T-cell (primary cell): ENCODE measurements at places on chromosomes 2 and 18.
A peak's percentile ranks its signal among the peaks of the same experiment; 100 is the strongest.

GRCh38 chr18:26460449-26461091, 87.8 kb downstream of the KCTD1 start:
- no peaks in the 10 kb centered on the region for H3K27me3 ChIP-seq
- DNase-seq: no peak
- no peak overlapping the region for H3K4me3 ChIP-seq
- H3K36me3 ChIP-seq: no peaks in the 10 kb centered on the region
- no peak overlapping the region for H3K27ac ChIP-seq

GRCh38 chr2:132627536-132627935, 42.5 kb downstream of the LYPD1 start:
- no peaks in the 10 kb centered on the region for H3K4me1 ChIP-seq
- H3K27me3 ChIP-seq: no peaks in the 10 kb centered on the region
- no peak overlapping the region for H3K4me3 ChIP-seq
- H3K27ac ChIP-seq: no peak overlapping the region
- no peaks in the 10 kb centered on the region for H3K36me3 ChIP-seq

GRCh38 chr18:28884304-28884703, 707.4 kb upstream of the CDH2 start:
- H3K27ac ChIP-seq: no peak overlapping the region
- no peak overlapping the region for H3K4me3 ChIP-seq
- DNase-seq: no peak

GRCh38 chr2:190533968-190534309, 583 bp downstream of the NEMP2 start:
- H3K27me3 ChIP-seq: no peaks in the 10 kb centered on the region
- peaks cover 35% of the 10 kb centered on the region for H3K4me1 ChIP-seq
- peak overlapping the region; percentile 99 for H3K27ac ChIP-seq
- peak; percentile 53 for DNase-seq

GRCh38 chr2:204871231-204871953, 326.1 kb downstream of the PARD3B start:
- peaks cover 30% of the 10 kb centered on the region for H3K4me1 ChIP-seq
- no peak overlapping the region for H3K4me3 ChIP-seq
- no peaks in the 10 kb centered on the region for H3K36me3 ChIP-seq
- H3K27ac ChIP-seq: no peak overlapping the region
- no peaks in the 10 kb centered on the region for H3K27me3 ChIP-seq

DNA sequence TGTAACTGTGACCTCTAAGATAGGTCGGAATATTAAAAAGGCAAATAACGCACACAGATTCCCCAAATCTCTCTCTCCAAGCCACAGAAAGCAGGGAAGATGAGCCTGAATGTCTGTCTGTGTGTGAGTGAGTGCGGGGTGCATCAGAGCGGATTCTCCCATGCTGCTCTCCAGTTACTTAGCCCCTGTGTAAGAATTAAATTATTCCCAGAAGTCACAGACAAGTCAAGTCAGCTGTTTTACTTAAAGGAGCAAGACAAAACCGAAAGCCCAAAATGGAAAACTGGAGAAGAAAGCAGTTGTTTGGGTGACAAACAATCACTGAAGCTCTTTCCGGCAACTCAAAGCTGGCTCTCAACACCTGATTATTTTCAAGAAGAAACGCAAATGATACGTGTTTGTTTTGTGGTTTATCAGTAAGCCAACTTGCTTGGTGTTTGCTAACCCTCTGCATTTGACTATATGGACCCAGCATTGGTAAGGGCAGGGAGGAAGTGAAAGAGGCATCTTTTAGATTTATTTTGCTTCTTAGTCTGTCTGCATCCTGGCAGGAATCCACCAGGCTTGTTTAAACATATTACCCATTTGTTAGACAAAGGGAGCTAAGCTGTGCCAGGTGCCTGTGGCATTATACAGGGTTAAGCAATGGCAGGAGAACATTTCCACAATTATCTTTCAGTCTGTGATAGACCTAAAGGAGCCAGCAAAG, 121.5 kb upstream of the CREB1 start:
- H3K27ac ChIP-seq: no peak overlapping the region
- no peaks in the 10 kb centered on the region for H3K4me1 ChIP-seq
- H3K27me3 ChIP-seq: no peaks in the 10 kb centered on the region
- DNase-seq: no peak
- H3K4me3 ChIP-seq: no peak overlapping the region

- DNase-seq: no peak
- H3K4me3 ChIP-seq: no peak overlapping the region
- H3K4me1 ChIP-seq: no peaks in the 10 kb centered on the region
- no peaks in the 10 kb centered on the region for H3K27me3 ChIP-seq
- peaks cover 2% of the 10 kb centered on the region for H3K36me3 ChIP-seq
Measured at GRCh38 chr2:175929850-175930249, 72.2 kb downstream of the LNPK start.

GRCh38 chr2:23347471-23348092, 37.4 kb upstream of the KLHL29 start:
- no peak for DNase-seq
- no peak overlapping the region for H3K27ac ChIP-seq
- no peak overlapping the region for H3K4me3 ChIP-seq
- peaks cover 39% of the 10 kb centered on the region for H3K27me3 ChIP-seq

- no peaks in the 10 kb centered on the region for H3K4me1 ChIP-seq
- H3K27me3 ChIP-seq: no peaks in the 10 kb centered on the region
- H3K27ac ChIP-seq: no peak overlapping the region
- H3K4me3 ChIP-seq: no peak overlapping the region
- no peak for DNase-seq
Measured at GRCh38 chr18:78271790-78272189, 707.8 kb upstream of the SALL3 start.

- no peak overlapping the region for H3K4me3 ChIP-seq
- no peaks in the 10 kb centered on the region for H3K4me1 ChIP-seq
- no peak overlapping the region for H3K27ac ChIP-seq
Measured at GRCh38 chr2:33126958-33127357, 180.2 kb downstream of the LTBP1 start.

GRCh38 chr18:23337599-23338444, 115.3 kb upstream of the RIOK3 start:
- H3K27ac ChIP-seq: no peak overlapping the region
- no peak overlapping the region for H3K4me3 ChIP-seq
- no peaks in the 10 kb centered on the region for H3K4me1 ChIP-seq
